ENCODE measurements at places on chromosomes 16 and 17. TPM values are rescaled to one million over a fixed set of nuclear protein-coding genes. Genes with fewer than 3 reads are reported as not detected.

KIFC3 gene
- not detected for total RNA-seq

DNAH9 gene
- total RNA-seq: not detected

TMEM98 gene
- 12.2 TPM for total RNA-seq

GPT2 gene
- 8.0 TPM for total RNA-seq

SARM1 gene
- total RNA-seq: 21.0 TPM

MGAT5B gene
- 0.84 TPM for total RNA-seq

CDH5 gene
- total RNA-seq: not detected

HOXB13 gene
- total RNA-seq: not detected

RNF222 gene
- not detected for total RNA-seq

ZMYND15 gene
- not detected for total RNA-seq

PYDC1 gene
- not detected for total RNA-seq

CD300LG gene
- total RNA-seq: not detected

CACNG5 gene
- not detected for total RNA-seq

SLC2A4 gene
- not detected for total RNA-seq

PYY gene
- not detected for total RNA-seq

NPW gene
- 0.70 TPM for total RNA-seq

FOXC2 gene
- total RNA-seq: not detected

UMOD gene
- total RNA-seq: not detected

MRM1 gene
- 14.3 TPM for total RNA-seq

TBC1D3E gene
- not detected for total RNA-seq

ABCA8 gene
- not detected for total RNA-seq

CNGB1 gene
- not detected for total RNA-seq

KRT17 gene
- not detected for total RNA-seq

LPCAT2 gene
- total RNA-seq: 12.5 TPM

DDX52 gene
- 35.0 TPM for total RNA-seq

GRIN2C gene
- total RNA-seq: 0.11 TPM

SKAP1 gene
- 112 TPM for total RNA-seq

NUFIP2 gene
- total RNA-seq: 78.5 TPM

STX1B gene
- 0.55 TPM for total RNA-seq

CD19 gene
- total RNA-seq: not detected

ORAI3 gene
- total RNA-seq: 25.7 TPM

ZNF319 gene
- total RNA-seq: 16.1 TPM

GPRC5C gene
- total RNA-seq: not detected

DRC3 gene
- not detected for total RNA-seq

ZNF287 gene
- total RNA-seq: 5.1 TPM

SSTR5 gene
- not detected for total RNA-seq

ITGAD gene
- total RNA-seq: 0.27 TPM

P2RX5 gene
- 71.5 TPM for total RNA-seq

CYTH1 gene
- total RNA-seq: 185 TPM

PARD6A gene
- total RNA-seq: 10.1 TPM

ABCC12 gene
- not detected for total RNA-seq

NPIPA7 gene
- total RNA-seq: 5.0 TPM
